ENCODE measurements at places on chromosomes 6 and 20.
A peak's percentile ranks its signal among the peaks of the same experiment; 100 is the strongest.

- no peak for DNase-seq
Measured at GRCh38 chr6:125537090-125537489, 212.3 kb upstream of the HEY2 start.

DNA sequence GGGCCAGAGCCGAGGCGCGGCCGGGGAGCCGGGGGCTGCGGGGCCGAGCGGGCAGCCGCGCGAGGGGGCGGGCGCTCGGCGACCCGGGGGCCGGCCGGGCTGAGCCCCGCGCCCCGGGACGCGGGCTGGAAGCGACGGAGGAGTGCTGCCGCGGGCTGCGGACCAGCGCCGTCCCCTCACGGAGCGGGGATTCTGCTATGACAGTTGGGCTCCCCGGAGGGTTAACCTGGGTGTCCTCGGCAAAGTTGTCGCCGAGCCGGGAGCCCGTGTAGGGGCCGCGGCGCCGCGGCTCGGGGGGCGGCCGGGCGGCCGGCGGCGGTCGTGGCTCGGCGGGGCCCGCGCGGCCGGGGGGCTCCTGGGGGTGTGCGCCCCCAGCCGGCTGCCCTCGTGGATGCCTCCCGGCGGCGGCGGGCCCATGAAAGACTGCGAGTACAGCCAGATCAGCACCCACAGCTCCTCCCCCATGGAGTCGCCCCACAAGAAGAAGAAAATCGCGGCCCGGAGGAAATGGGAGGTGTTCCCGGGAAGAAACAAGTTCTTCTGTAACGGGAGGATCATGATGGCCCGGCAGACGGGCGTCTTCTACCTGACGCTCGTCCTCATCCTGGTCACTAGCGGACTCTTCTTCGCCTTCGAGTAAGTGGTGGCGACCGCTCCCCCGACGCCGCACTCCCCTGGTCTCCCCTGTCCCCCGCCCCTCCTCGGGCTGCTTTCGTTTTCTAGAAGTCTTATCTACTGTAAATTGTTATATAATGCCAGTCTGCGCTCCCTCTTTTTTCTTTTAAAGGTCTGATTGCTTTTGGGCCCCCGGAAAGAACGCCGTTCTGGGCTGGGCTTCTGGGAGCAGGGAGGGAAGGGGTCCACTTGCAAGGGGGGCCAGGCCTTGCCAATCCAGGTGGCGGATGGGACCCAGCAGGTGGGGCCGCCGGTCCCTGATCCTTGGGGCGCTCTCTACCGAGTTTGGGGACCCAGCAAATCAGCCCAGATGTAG is 936 bp downstream of the ZDHHC14 start:
- DNase-seq, result peak; percentile 54

GRCh38 chr6:15580326-15580725 is 82.5 kb downstream of the DTNBP1 start:
- DNase-seq, result no peak

GRCh38 chr6:79813854-79814709 is 133.3 kb downstream of the ELOVL4 start:
- DNase-seq, result peak; percentile 67

DNA sequence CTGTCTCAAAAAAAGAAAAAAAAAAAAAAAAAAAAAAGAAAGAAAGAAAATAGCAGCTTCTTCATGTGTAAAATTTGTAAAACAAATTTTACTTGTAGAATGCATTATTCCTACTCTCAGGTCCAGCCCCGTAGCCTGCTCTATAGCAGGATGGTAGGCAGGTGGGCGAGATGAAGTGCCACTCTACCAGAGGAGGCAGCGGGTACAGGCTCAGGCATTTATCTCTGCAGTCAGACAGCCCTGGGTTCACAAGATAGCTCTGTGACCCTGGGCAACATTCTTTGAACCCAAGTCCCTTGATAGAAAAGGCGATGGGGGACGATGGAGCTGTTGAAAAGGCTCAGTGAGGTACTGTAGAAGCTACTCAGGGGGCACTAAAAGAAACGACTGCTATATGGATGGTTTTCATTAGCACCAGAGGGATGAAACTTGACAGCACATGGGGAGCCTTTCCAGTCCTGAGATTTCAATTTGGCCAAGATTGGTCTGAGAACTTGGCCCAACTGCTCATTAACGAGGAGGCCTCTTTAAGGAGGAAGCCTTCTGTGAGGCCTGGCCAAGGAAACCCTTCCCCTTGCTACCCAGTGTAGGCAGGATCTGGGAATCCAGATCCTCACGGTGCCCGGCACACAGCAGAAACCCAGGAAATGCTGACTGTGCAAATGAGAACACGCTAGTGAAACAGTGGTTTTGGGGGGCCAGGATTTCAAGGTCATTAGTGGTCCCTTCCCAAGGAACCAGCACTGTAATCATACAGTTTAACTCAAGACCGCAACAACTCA is 63.1 kb downstream of the MYH7B start:
- DNase-seq, result no peak

DNA sequence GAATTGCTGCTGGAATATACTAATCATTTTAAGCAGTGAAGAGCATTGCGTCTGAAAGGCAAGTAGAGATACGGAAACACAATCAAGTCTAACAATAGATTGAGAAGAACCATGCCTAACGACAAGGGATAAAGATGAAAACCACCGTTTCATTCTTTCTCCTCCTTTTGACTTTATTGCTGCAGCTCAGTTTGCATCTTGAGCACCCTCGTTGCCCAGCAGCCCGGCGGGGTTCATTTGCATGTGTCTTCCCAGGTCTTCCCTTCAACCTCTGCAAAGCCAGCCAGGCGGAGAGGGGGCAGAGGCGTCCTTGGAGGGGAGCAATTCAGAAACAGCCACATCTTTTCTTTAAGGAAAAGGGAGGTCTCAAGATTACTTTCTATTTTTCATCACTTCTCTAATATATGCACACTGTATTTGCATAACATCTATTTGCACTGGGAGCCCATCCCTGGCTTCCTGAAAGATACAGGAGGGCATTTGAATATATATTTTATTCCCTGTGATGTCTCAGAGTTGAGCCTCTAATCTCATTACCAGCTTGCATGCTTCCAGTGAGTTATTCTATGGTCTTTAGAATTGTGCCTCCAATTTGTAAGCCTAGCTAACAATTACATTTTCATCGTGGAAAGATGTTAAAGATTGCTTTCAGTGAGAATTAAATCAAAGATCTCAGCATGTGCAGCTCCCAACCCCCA is 18.7 kb upstream of the PXDC1 start:
- no peak for DNase-seq

- no peak for DNase-seq
Measured at GRCh38 chr6:109739686-109740085, 48.6 kb downstream of the FIG4 start.

- DNase-seq, result no peak
Measured at GRCh38 chr6:45928721-45929305, 86.8 kb downstream of the CLIC5 start.

GRCh38 chr6:12585497-12585958 is 131.0 kb upstream of the PHACTR1 start:
- DNase-seq, result no peak

- DNase-seq, result no peak
Measured at GRCh38 chr6:140311146-140311545, 936.7 kb upstream of the CITED2 start.

GRCh38 chr6:17878734-17879133 is 108.7 kb downstream of the KIF13A start:
- DNase-seq, result no peak

- no peak for DNase-seq
Measured at GRCh38 chr6:130035211-130035610, 16.8 kb downstream of the L3MBTL3 start.

GRCh38 chr6:135627092-135627715 is 129.7 kb upstream of the AHI1 start:
- no peak for DNase-seq

DNA sequence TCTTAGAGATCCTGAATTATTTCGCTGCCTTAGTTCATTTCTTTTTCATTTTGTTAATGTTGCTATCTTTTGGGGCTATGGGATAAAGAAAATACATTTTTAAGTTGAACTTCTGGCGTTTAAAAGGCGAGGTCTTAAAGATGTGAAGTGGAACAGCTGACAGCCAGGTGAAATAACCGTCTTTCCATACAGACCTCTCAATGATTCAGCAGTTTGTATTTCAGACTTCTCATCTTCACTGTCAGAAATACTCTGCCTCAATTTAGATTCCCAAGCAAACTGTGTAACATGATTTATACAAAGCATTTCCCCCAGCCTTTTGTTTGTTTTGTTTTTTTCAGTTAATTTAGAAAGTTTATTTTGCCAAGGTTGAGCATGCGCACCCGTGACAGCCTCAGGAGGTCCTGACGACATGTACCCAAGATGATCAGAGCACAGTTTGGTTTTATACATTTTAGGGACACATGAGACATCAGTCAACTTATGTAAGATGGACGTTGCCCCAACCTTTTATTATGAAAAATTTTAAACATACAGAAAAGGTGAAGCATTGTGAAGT is 40.0 kb downstream of the SLC9A8 start:
- no peak for DNase-seq

DNA sequence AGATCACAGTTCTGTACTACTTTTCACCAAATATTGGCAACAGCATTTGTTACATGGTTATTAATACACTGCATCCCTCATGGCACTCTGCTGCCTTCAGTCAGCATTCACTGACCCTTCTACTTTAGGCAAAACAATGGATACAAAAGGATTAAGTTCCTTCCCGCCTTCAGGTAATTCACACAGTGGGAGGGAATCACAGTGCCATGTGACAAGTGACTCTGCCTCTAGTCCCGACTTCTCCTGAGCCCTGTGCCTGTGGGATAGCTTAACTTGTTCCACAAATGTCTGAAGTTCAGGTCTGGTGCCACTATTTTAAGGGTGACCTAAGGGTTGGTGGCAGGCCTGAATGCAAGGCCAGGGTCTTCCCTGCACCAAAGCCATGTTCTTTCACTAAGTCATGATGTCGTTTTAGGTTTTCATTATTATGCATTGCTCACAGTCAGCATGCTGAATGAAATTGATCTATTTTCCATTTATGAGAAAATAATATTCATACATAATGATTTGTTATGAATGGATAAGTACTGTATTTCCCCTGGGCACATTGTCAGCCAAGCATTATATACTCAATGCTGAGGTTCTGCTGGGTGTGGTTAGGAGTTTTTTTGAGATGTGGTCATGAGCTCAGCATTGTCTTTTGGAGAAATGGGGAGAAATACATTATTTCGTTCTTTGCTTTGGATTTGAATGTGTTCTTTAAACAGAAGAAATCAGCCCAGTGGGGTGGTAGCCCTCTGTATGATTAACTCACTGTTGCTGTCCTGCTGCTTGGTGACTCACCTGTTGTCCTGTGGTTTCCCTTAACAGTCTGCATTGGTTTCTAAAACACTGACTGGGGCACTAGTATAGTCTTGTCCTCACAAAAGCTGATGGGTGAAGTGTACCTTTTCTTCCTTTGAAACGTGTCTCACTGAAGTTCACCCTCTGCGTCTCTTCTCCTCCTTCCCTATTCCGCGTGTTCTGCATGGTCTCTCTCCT is 66.4 kb downstream of the AFDN start:
- DNase-seq, result peak; percentile 67

- no peak for DNase-seq
Measured at GRCh38 chr20:41440882-41441281, 74.3 kb upstream of the EMILIN3 start.

GRCh38 chr20:35917077-35917476 is 37.2 kb downstream of the SCAND1 start:
- no peak for DNase-seq

GRCh38 chr20:13449868-13450434 is 188.8 kb downstream of the TASP1 start:
- no peak for DNase-seq

- peak; percentile 12 for DNase-seq
Measured at GRCh38 chr6:84763886-84764331, 489 bp downstream of the TBX18 start.

DNA sequence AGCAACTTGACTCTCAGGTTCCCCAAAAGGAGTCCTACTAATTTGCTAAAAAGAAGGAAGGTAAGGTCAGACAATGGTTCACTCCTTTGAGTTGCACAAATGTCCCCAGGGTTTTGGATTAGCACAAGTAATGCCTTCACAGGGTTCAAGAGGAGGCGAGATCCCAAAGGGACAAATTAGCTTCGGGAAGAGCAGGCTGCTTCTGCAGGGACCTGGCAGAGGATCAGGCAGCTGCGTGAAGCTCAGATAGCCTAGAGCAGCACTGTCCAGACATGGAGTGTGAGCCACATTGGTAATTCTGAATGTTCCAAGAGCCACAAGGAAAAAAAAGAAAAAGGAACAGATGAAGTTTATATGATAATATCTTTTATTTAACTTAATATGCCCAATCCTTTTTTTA is 115.4 kb downstream of the CFAP61 start:
- no peak for DNase-seq

- DNase-seq, result no peak
Measured at GRCh38 chr20:37919389-37920040, 16.6 kb downstream of the VSTM2L start.

- DNase-seq, result no peak
Measured at GRCh38 chr6:39348740-39349139, 26.2 kb upstream of the KCNK16 start.

GRCh38 chr6:68572525-68572924 is 62.6 kb upstream of the ADGRB3 start:
- DNase-seq, result peak; percentile 19

DNA sequence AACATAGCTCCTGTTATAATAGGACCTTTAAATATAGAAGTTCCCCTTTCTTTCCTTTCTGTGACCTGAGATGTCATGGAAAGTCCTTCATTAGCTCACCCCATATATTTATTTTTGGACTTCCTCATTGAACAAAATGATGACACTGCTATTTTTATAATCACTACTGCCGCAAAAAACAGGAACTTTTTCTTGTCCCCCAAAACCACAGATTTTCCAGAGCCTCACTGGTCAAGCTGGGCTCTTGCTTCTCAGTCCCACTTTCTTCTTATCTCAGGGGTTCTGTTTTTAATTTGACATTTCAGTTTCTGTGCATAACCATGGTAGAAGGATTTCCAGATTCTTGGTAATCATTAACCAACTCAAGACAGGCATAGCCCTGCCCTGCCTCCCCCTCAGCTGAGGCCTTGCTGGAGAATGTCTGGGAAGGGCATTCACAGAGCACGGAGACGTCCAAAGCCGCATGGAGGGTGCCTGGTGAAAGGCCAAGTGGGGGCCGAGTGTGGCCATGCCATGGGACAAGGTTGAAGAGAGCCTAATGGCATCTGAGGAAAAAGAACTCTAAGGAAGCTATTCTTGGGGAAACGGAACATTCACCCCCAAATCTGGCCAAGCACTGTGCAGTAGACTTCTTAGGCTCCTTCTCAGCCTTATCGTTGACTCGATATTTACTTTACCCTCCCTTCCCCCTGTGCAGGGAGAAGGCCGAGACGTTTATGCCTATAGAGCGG is 73.7 kb downstream of the EDN1 start:
- DNase-seq, result no peak

GRCh38 chr6:158816329-158816728 is 2.8 kb downstream of the EZR start:
- no peak for DNase-seq

- DNase-seq, result no peak
Measured at GRCh38 chr20:50344232-50345071, 153.8 kb downstream of the CEBPB start.

- DNase-seq, result no peak
Measured at GRCh38 chr20:20020908-20021307, 3.7 kb downstream of the NAA20 start.

GRCh38 chr6:113281014-113281413 is 576.1 kb upstream of the MARCKS start:
- DNase-seq, result no peak
